ENCODE measurements at places on chromosomes 12 and 14.

GRCh38 chr12:75784591-75784990, 247.0 kb downstream of the PHLDA1 start:
- DNase-seq = peak; percentile 89

DNA sequence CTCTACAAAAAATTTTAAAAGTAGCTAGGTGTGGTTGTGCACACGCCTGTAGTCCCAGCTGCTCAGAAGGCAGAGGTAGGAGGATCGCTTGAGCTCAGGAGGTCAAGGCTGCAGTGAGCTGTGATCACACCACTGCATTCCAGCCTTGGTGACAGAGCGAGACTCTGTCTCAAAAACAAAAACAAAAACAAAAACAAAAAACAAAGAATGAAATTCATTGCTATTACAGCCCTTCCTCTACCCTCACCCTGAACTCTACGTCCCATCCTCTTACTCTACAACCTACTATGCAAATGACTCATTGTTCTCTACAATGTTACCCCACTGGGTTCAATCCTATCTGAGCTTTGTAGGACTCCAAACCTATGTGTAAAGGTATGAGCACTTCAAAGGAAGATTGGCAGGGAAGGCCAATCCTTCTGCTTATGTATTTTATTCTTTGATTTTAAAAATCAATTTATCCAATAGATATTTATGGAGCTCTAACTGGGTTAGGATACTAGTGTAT, 39.3 kb downstream of the NINJ2 start:
- no peak for DNase-seq

DNA sequence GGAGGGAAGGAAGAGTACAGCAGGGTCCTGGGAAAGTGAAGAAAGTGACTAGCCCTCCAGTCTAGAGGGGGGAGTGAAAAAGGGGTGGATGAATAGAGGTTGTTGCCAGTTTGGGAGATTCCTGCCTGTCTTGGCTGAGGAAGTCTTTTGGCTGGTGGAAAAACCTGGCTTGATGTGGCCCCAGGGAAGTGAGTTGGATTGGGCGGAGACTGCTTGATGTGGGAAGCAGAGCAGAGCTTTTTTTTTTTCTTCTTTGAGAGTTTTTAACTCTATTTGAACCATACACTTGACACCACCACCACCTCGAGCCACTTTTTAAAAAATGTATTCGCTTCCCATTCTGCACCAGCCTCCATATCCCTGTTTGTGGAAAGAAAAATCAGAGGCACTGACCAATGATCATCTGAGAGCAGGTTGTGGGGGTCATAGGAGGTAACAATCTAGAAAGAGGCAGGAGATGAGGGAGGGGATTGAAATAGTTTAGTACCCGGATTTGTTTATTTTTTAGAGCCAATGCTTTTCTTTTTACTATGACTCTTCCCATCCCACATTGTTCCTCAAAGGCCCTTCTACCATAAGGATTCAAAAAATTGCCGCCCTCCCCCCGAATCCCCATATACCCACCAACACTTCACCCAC, 690 bp upstream of the DTX3 start:
- DNase-seq = no peak

GRCh38 chr12:54740882-54741281, 92.7 kb upstream of the DCD start:
- no peak for DNase-seq

- DNase-seq = no peak
Observed at GRCh38 chr14:64743061-64743460, 38.8 kb downstream of the PLEKHG3 start.

DNA sequence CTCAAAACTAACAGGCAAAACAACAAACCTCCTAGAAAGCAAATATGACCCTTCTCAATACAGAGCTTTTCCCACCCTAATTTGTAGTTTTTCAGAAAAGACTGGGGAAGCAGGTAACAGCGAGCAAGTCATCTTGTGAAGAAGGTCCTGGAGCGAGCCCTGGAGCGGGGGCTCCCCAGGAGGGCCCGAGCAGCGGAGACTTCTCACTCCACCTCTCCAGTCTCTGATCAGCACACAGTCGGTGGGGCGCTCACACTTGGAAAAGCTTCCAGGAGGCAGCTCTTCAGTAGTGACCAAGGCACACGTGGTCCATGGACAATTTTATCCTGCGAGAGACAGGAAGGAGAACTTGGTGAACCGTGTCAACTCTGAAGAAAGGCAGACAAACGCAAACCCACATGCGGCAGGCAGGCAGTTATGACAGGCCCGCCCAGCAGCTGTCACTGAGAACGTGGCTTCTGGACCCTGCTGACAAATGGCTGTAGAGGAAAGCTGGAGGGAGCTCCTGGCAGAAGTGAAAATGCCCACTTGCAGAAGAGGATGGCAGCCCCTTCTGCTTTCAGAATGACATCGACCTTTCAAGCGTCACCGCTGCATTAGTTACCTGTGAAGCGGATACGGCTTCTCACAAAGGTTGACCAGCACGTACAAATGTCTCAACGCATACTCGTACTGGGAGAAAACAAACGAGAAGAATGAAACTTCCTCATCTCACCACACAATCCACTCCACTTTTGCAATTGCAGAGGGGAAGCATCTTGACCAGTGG, 44.2 kb downstream of the LGMN start:
- DNase-seq = peak; percentile 85

GRCh38 chr12:97177481-97177880, 270.4 kb downstream of the NEDD1 start:
- DNase-seq = no peak

- DNase-seq = no peak
Observed at GRCh38 chr12:4274396-4275015, 944 bp downstream of the CCND2 start.

GRCh38 chr12:67520606-67521005, 127.9 kb upstream of the DYRK2 start:
- no peak for DNase-seq

DNA sequence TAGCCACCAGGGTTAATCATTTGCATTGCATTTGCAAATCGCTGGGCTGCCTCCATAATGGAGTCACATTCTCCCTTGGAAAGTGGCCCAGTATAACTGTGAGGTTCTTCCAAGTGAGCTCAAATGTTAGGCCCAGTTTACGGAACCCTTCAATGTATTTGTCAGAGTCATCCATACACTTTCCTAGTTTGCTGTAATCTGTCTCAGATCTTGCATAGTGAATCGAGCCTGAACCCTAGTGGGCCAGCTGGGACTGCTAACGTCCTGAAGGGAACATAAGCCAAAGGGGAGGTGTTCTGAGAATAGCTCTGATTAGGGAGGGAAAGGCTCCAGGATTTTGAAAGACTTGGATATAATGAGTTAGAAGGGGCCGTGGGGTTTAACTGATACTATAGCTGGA, 406.3 kb downstream of the SLC6A15 start:
- no peak for DNase-seq

GRCh38 chr14:93994919-93995682, 2.0 kb upstream of the CCDC197 start:
- no peak for DNase-seq

DNA sequence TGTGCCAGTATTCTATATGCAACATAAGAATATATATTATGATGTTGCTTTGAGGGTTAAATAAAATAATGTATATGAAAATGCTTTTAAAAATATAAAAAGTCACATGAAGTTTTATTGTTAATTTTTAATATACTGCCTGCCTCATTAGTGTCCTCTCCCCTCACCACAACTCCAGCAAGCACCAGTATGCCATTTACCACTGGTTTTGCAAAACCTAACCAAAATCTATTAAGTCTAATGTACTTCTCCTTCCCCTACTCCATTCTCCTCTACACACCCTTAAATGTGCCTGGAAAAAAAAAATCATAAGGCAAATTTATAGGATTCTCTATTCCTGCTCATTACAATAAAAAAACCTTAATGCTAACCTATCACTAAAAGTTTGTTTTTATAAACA, 24.0 kb upstream of the GNG2 start:
- DNase-seq = no peak

GRCh38 chr14:64209444-64210131, 84.6 kb downstream of the ESR2 start:
- peak; percentile 67 for DNase-seq
